ENCODE measurements at places on chromosomes 11 and 22.

- no peak for DNase-seq
Measured at GRCh38 chr11:66700742-66701141, 23.1 kb upstream of the RBM4B start.

DNA sequence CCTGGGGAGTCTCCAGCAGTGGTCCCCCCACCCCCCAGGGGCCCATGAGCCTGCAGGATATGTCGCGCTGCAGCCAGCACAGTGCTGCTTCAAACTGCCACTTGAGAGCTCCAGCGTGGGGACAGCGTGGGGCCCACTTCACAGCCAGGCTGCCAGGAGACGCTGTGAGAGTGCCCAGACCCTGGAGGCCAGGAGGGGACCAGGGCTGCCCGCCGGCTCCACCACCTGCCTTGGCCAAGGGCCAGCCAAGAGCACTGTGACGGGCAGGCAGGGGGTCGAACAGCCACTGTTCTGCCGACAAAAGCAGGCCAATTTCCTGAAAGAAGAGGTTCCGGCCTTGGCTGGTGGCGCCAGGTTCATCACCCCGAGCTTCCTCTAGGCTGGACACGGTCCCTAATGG lies 60.2 kb downstream of the FLRT1 start:
- no peak for DNase-seq

- DNase-seq = no peak
Measured at GRCh38 chr22:17086296-17086695, 1.5 kb downstream of the IL17RA start.

GRCh38 chr11:126808296-126808695 lies 192.3 kb downstream of the KIRREL3 start:
- no peak for DNase-seq

- DNase-seq = no peak
Measured at GRCh38 chr11:96317985-96318384, 25.0 kb downstream of the MAML2 start.

GRCh38 chr22:24146791-24147353 lies 34.4 kb upstream of the SUSD2 start:
- DNase-seq = no peak

- DNase-seq = no peak
Measured at GRCh38 chr11:125304876-125305275, 140.3 kb downstream of the PKNOX2 start.

- DNase-seq = no peak
Measured at GRCh38 chr22:26822313-26822712, 164.9 kb downstream of the MIAT start.

GRCh38 chr11:134572741-134573675 lies 161.0 kb upstream of the B3GAT1 start:
- no peak for DNase-seq

DNA sequence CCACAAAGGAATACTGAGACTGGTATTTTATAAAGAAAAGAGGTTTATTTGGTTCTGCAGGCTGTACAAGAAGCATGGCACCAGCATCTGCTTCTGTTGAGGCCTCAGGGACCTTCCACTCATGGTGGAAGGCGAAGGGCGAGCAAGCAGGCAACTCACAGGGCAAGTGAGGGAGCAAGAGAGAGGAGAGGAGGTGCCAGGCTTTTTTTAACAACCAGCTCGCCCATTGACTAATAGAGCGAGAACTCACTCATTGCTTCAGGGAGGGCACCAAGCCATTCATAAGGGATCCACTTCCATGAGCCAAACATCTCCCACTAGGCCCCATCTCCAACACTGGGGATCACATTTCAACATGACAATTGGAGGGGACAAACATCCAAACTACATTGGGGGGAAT lies 1.2 kb downstream of the PTS start:
- no peak for DNase-seq

Measured in HS-27A (cell line).